ENCODE measurements at places on chromosomes 1 and 21. TPM values are rescaled to one million over a fixed set of nuclear protein-coding genes. Genes with fewer than 3 reads are reported as not detected.

BGLAP gene
- 0.67 TPM for total RNA-seq

HAPLN2 gene
- 0.21 TPM for total RNA-seq

HLX gene
- total RNA-seq, result 0.39 TPM

LEMD1 gene
- total RNA-seq, result not detected

TSPEAR gene
- not detected for total RNA-seq

UBE2U gene
- total RNA-seq, result not detected

HAO2 gene
- total RNA-seq, result not detected

TMEM52 gene
- total RNA-seq, result 2.5 TPM

POLR3C gene
- 35.1 TPM for total RNA-seq
